ENCODE measurements at places on chromosomes 2 and 18.

DNA sequence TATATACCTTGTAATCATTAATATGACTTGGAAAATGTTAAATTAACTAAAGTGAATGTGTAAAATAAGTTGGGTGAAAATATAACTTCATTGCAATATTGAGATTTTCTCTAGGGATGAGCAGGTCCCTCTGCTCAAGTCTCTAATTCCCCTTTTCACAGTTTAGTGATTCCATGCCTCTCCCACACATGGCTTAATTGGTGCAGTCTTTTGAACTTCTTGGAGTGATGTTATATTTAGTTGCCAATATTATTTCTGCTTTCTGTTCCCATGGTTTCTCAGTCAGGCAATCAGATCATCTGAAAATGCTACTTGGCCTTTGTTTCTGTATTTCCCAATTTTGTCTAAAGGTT lies 233.7 kb upstream of the SPOPL start:
- DNase-seq: no peak

- DNase-seq: no peak
These were observed 210.1 kb upstream of the LRATD1 start for GRCh38 chr2:14422426-14422825.

GRCh38 chr2:237590272-237591140 lies at the start of gene RAB17:
TSS of gene RAB17 (minus strand) at chr2:237590734. CDS start at chr2:237586154, 4,580 bp downstream.
- DNase-seq: no peak

DNA sequence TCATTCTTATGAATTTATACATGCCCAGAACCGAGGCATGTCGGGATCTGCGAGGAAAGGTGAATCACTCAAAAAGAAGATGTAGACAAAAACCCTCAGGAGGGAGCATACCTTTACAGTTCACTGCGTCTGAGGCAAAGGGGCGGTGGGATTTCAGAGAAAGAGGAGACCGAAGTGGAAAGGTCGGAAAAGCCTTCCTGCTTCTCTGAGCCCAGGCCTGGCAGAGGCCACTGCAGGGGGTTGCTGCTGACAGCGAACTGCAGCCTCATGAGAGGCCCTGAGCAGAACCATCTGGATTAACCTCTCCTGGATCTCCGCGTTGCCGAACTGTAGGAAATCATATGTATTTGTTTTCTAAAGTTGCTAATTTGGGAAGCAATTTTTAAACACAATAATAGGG lies 713.1 kb upstream of the SOX11 start:
- DNase-seq: no peak

DNA sequence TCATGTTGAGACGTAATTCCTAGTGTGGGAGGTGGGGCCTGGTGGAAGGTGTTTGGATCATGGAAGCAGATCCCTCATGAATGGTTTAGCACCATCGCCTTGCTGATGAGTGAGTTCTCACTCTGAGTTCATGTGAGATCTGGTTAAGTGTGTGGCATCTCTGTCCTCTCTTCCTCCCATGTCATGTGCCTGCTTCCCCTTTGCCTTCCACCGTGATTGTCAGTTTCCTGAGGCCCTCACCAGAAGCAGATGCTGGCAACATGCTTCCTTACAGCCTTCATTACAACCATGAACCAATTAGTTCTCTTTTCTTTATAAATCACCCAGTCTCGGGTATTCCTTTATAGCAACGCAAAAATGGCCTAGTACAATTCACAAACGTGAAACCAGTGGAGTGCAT lies 14.6 kb upstream of the MCM6 start:
- DNase-seq: no peak

DNA sequence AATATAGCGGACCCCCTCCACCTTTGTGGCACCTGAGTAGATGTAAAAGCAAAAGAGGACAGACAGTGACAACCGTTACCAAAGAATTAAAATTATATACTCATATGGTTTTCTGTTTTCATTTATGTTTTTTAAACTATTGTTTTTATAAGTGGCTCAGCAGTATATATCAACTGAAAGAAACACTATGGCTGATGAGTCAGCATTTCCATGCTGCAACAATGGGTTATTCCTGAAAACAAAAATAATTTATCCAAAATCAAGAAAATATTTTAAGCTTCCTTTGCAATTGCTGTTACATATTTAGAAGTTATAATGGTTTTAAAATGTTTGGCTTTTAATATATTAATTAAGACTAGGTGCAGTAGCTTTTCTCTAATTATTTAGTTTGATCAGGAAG lies 17.7 kb downstream of the MRPS9 start:
- DNase-seq: no peak
